NCI-H524 treated with DMSO at 0.1 percent for 48 hours (cell line): ENCODE measurements at places on chromosomes 2 and 18.

- no peak for DNase-seq
These were observed 22.5 kb downstream of the LIPG start for GRCh38 chr18:49584394-49584793.

DNA sequence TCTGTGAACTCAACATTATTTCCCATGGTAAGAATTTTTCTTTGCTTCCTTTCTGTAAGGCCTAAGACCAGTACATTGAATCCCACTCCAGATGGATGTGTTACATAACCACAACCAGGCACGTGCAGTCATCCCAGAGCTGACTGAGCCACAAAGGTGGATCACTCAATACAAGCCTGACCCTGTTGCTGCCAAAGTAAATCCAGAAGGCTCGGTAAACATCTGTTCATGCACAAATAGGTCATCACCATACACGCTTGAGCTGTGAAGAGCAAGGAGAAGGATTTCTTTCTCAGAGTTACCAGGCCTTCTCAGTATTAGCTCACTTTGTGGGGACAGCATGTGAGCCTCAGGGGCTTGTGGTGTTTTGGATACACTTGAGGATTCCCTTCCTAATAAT, 791.4 kb upstream of the FANCL start:
- peak; percentile 98 for DNase-seq

DNA sequence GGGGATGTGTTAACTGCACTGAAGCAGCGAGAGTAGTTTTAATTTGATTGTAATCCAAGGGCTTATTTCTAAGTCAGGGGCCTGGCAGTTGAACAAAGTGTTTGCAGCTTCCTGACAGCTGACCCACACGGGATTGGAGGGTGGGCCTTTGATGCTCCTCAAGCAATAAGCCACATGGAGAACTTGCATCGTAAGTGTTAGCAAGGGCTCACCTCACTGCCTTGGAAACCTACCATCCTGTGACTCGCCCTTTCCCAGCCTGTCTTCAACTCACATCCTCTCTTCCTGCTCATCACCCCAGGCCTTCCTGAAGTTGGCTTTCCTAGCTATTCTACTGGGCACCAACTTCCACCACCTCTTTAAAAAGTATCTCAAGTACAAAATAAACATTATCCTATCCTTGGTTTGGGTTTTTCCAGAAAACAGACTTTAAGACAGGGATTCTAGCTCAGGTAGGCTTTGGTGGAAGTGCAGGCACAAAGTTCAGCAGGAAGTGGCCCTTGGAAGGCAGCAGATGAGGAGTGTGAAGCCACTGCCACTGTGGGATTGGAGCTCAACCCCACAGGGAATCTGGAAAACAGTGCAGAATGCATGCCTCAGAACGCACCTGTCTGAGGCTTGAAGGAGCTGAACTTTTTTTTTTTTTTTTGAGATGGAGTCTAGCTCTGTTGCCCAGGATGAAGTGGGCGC, 31.6 kb downstream of the B3GNT2 start:
- DNase-seq, result no peak

- DNase-seq, result no peak
These were observed 7.2 kb downstream of the DTNB start for GRCh38 chr2:25666218-25666617.

DNA sequence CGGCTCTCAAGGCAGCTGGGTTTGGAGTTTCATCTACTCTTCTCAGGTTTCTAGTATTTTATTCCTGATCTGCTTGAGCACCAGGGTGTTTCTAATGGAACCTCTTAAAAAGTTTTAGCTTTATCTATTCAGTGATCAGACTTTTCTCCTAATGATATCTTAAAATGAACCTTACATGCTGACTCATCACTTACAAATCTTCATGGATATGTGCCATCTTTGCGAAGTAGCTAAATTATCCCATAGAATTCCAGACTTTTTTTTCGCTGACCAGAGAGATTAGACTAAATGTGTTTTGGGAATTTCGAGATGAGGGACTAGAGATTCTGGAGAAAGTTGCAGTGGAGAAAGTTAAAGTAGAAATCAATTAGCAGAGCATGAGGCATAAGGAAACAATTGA, 401.0 kb downstream of the GRB14 start:
- no peak for DNase-seq

DNA sequence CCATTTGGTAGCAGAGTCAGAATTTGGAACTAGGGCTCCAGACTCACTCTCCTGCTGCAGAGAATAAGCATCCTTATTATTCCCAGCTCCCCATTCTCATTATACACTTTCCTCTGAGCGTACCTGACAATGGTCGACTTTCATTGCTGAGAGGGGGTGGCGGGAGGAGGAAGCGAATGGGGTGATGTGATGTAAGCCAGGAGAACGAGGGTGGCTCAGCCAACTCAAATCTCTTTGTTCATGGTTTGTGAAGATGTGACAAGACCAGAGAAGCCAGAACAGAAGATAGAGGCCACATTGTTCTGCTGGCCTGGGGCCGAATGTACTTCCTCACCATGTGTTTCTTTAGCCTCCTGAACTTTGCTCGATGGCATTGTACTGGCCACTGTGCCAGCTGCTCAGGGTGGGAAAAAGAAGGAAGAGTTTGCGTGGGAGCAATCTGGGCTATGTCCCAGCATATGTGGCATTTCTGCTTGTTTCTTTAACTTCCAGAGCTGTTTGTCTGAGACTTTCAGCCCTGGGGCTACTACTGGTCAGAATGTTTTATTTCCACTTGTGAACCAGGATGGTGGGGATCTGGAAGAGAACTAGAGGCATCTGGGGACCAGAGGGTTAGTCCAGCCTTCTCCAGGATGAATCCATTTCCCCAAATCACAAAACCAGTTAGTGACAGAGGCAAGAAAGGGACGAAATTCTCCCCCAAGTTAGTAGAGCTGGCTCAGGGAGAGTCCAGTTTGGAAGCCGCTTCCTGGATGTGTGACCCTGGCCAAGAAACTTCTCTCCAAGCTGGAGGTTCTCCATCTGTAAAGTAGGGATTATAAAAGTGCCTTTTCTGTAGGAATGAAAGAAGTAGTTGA, 62.6 kb downstream of the MOGAT1 start:
- no peak for DNase-seq

GRCh38 chr2:140248623-140249022, 1468.4 kb upstream of the NXPH2 start:
- no peak for DNase-seq

GRCh38 chr2:72975017-72975416, 57.7 kb downstream of the EMX1 start:
- DNase-seq, result no peak

DNA sequence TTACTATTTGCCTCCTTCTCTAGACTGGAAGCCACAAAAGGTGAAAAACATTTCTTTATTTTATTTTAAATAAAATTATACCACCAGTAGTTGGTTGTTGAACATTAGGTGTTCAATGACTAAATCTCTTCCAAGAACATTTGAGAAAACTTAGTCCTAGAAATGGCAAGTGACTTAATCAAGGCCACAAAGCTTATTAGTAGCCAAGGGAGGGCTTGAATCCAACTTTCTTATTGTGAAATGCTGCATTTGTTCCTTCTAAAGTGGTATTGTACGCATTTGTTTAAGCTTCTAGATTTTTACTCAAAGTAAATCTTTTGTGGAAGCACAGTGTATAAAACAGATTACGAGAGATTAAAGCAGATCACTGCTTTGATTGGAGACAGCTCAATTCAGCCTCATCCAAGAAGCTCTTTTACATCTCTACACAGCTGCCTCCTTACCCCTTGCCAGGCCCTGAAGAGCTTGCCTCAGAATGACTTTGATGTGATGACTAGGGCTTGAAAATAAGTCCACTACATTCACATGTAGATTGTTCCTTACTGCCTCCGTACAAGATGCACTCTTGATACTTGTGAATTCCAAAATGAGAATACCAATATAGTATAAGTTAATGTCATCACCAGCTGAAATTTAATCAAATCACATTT, 244.8 kb downstream of the XIRP2 start:
- DNase-seq, result no peak
